ENCODE measurements at places on chromosomes 5 and 9.

DNA sequence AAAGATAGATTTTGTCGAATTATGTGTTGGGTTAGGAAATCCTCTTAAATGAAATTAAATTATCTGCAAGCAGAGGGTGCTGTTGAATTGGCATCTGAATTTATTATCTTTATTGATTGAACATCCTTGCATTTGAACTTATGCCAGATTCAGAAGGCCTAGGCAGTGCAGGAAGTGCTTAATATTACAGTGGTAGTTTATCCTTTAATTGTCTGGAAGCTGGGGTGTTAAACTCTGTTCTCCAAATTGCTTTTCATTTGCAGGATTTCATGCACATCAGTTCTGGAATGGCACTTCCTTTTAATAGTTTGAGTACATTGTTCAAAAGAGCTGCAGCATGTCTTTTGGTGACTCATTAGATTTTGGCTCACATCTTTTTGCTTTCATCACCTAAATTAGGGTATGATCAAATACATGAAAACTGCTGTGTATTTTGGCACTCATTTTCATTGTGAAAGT, 186.3 kb downstream of the KDM4C start:
- no peak for DNase-seq

DNA sequence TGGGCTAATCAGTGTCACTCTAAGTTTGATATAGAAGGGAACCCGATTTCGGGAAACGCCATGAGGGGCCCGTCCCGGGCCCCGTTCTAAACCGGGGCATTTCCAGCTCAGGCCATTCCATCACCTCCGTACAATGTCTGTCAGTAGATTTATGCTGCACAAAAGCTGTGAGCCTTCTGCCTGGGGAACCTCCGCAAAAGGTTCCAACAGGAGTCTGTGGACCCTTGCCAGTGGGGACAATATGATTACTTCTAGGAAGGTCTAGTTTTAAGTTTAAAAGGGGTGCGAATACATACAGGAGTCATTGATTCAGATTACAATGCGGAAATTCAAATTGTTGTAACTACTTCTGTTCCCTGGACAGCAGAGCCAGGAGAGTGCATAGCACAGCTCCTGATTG, 57.6 kb downstream of the RAPGEF1 start:
- DNase-seq: no peak

DNA sequence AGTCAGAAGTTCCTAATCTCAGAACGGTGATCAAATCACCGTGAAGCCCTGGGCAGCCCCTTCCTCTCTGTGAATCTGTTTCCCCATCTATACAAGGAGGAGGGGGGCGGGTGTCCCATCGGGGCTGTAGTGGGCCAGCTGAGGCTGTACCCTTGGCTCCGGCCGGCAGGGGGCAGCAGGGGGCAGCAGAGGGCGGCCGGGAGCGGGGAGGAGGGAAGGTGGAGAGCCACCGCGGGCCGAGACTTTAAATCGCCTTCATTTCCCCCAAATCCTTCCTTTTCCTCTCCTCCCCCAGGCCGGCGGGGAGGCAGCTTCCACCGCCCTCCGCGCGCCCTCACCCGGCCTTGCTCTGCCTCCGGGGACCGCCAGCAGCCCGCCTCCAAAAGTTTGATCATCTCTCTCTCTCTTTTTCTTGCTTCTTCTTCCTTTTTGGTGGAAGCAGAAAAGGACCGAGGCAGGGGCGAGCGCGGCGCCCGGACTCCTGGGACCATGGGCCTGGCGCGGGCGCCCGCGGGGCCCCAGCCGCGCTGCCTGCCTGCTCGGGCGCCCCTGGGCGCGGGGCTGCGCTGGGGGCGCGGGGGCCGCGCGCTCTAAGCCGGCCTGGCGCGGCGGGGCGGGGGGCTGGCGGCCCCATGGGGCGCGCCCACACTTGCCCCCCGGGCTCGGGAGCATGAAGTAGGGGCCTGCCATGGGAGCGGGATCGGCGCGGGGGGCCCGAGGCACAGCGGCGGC, at the start of gene COL27A1:
Gene COL27A1, plus strand, starts transcription at position 275 of the 732 bp plus-strand sequence. Its CDS starts 414 bp downstream, at position 689.
- DNase-seq: peak; percentile 94

- no peak for DNase-seq
Measured at GRCh38 chr9:9275601-9276000, 1337.2 kb downstream of the PTPRD start.

DNA sequence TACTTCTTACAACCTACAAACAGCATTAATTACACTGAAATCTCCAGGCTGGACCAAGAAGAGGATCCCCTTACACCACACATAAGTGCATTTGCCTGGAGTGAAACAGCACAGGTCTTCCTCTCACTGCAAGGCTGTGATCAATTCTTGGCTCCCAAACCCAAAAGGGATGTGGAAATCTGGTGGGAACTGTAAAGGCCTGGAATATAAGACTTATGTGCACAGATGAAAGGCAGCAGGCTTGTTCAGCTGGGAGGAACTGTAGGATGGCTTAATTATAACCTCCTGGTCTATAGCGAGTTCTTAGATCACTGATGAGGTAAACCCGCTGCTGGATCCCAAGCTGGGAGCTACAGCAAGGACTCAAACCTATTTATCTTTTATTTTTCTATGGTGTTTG, 182.9 kb upstream of the TNC start:
- DNase-seq: no peak

DNA sequence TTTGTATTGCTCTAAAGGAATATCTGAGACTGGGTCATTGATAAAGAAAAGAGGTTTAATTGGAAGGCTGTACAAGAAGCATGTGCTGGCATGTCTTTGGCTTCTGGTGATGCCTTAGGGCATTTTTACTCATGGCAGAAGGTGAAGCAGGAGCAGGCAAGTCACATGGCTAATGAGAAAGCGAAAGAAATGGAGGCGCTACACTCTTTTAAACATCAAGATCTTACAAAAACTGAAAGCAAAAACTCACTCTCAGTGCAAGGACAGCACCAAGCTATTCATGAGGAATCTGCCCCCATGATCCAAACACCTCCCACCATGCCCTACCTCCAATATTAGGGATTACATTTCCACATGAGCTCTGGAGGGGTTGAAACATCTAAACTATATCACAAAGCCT, 1458.8 kb upstream of the ACO1 start:
- DNase-seq: no peak

GRCh38 chr5:83991566-83992224, 271.0 kb upstream of the HAPLN1 start:
- DNase-seq: no peak

DNA sequence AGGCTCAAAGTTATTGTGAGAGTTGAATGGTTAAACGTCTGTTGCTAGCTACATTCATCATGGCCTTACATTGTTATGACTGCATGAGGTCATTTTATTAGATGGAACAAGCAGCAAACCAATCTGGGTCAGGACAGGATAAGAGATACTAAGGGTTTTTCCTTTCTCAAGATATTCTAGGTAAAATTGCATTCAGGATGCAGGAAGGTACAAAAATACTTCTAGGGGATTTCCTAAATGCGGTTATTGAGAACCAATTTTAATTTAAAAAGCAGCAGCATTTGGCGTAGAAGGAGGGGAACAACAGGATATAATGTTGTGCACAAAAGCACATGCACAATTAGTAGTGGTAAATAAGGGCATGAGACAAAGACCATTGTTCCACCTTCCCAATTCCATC, 39.2 kb upstream of the LURAP1L start:
- no peak for DNase-seq

GRCh38 chr9:131589993-131590392, 44.7 kb downstream of the PRRT1B start:
- no peak for DNase-seq

DNA sequence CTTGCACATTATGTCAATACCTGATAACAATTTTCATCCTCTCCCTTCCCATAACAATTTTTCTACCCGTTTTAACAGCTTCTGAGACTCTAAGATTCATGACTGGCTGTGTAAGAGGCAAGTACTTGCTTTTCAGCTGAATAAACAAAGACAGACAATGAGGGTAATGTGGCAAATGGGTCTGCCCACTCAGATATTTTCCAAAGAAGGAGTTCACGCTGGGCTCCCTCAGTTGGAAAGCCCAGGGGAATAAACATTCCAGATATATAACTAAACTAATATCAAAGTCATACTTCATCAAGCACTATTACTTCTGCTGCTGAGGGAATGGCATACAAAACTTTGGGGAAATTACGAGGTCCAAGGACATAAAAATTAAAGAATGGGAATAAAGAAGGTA, 24.4 kb downstream of the MEGF9 start:
- no peak for DNase-seq

- DNase-seq: no peak
Measured at GRCh38 chr5:133497608-133498348, 114.6 kb downstream of the FSTL4 start.

- no peak for DNase-seq
Measured at GRCh38 chr5:60677850-60678664, 21.9 kb downstream of the DEPDC1B start.
